Progenitor cell of endocrine pancreas (in vitro differentiated cells): ENCODE measurements at places on chromosomes 3 and 15.

- H3K27ac ChIP-seq: no peak overlapping the region
- H3K4me1 ChIP-seq: peaks cover 1% of the 10 kb centered on the region
- no peak overlapping the region for H3K4me3 ChIP-seq
- H3K36me3 ChIP-seq: no peaks in the 10 kb centered on the region
Measured at GRCh38 chr15:36067483-36068274, 511.7 kb upstream of the CDIN1 start.

DNA sequence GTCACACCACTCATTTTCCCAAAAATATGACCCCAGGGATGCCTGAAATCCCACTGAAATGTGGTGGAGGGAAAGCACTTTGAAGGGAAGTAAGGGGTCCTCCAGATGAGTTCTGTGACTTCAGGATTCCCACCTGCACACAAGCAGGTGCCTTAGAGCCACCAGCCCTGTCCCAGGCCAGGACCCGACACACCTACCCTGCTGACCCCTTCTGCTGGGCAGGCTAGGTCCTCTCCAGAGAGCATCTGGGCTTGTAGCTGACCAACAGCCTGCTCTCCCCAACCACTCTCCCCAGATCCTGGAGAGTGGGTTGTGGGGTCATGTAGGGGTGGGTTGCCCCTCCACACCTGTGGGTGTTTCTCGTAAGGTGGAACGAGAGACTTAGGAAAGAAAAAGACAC lies 14.9 kb upstream of the CILP start:
- H3K36me3 ChIP-seq: no peaks in the 10 kb centered on the region
- H3K27me3 ChIP-seq: no peaks in the 10 kb centered on the region
- H3K4me3 ChIP-seq: peak overlapping the region; percentile 52
- no peak for DNase-seq

GRCh38 chr15:42604894-42605744 lies 29.7 kb downstream of the STARD9 start:
- H3K27ac ChIP-seq: no peak overlapping the region
- H3K27me3 ChIP-seq: peaks cover 3% of the 10 kb centered on the region
- H3K36me3 ChIP-seq: no peaks in the 10 kb centered on the region
- H3K4me3 ChIP-seq: no peak overlapping the region
- DNase-seq: no peak

DNA sequence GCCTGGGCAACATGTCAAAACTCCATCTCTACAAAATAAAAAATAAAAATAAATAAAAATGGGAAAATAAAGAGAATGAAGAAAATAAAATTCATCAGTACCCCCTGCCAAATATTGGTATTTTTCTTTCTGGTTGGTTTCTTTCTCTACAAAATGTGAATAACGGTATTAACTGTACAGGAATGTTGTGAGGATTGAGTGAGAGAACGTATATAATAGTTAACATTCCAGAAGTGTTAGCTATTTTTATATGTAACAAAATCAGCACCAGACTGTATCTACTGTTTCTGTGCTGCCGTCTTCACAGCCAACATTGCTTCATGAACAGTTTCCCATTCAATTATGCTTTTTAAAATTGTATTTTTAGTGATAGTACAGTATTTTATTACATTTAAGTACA lies 25.5 kb upstream of the RNU6-1 start:
- H3K36me3 ChIP-seq: peaks cover 3% of the 10 kb centered on the region
- no peak for DNase-seq
- no peak overlapping the region for H3K27ac ChIP-seq
- peaks cover 2% of the 10 kb centered on the region for H3K4me1 ChIP-seq
- no peak overlapping the region for H3K4me3 ChIP-seq

DNA sequence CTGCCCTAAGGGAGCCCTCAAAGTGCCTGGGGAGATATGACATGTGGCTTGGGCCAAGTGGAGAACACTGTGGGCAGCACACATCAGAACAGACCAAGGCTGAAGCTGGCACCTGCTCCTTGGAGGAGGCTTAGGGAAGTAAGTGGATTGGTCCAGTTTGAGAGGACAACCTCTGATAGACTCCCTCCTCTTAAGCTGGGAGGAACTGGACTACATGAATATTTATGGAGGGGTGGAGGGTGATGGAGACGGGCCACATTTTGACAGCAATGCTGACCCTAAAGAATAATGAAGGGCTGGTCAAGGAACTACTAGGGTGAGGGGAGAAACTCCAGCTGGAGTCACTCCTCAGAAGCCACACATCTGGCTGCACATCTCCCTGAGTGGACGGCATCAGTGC lies 6.5 kb upstream of the CD276 start:
- H3K4me1 ChIP-seq: no peaks in the 10 kb centered on the region
- peaks cover 20% of the 10 kb centered on the region for H3K27me3 ChIP-seq
- no peak overlapping the region for H3K27ac ChIP-seq
- no peak for DNase-seq
- H3K4me3 ChIP-seq: no peak overlapping the region

DNA sequence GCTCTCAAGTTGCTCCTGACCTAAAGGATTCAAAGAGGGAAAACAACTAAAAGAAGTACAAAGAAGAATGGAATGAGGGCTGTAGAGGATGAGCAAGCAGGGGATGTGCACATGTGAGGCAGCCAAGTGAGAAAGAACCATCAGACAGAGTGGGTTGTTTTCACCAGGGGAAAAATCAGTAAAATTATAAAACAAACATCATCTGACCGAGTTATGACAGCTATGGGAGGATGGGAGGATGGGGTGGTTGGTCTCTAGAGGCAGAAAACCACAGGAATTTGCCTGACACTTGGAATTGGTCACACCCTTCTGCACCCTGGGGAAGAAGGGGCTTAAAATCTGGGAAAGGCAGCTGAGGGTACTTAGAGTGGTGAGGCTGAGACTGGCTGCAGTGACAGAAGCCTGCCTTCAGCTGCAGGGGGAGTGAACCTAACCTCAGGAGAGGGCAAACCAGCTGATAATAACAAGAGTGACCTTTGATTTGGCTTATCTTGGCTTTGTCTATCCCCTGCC lies 10.1 kb downstream of the ARHGAP31 start:
- peaks cover 8% of the 10 kb centered on the region for H3K27me3 ChIP-seq
- no peak overlapping the region for H3K4me3 ChIP-seq
- peaks cover 4% of the 10 kb centered on the region for H3K4me1 ChIP-seq
- H3K36me3 ChIP-seq: no peaks in the 10 kb centered on the region
- no peak for DNase-seq
- no peak overlapping the region for H3K27ac ChIP-seq

DNA sequence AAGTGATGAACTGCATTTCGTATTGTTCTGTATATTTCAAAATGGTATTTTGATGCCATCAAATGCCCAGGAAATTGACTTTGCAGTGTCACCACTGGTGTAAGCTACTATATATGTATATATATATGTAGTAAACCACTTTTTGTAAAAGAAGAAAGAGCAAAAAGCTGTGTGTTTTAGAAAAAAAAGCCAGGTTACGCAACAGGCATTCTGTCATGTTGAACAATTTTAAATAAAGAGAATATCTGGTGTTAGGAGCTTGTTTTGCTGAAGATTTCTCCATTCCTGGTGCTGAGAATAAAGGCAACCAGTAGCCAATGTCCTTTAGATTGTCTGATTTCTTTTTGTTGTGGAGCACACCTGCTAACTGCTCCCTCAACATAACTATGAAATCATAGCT lies 3.7 kb upstream of the ABHD10 start:
- H3K36me3 ChIP-seq: peaks cover 4% of the 10 kb centered on the region
- H3K27me3 ChIP-seq: no peaks in the 10 kb centered on the region
- no peak for DNase-seq
- no peak overlapping the region for H3K4me3 ChIP-seq
